CD4-positive, alpha-beta T cell treated with Interleukin-17A for 4 hours (primary cell): ENCODE measurements at places on chromosomes 6 and 20.

- DNase-seq: no peak
Observed at GRCh38 chr20:21019814-21020658, 86.1 kb downstream of the LINC00237 start.

DNA sequence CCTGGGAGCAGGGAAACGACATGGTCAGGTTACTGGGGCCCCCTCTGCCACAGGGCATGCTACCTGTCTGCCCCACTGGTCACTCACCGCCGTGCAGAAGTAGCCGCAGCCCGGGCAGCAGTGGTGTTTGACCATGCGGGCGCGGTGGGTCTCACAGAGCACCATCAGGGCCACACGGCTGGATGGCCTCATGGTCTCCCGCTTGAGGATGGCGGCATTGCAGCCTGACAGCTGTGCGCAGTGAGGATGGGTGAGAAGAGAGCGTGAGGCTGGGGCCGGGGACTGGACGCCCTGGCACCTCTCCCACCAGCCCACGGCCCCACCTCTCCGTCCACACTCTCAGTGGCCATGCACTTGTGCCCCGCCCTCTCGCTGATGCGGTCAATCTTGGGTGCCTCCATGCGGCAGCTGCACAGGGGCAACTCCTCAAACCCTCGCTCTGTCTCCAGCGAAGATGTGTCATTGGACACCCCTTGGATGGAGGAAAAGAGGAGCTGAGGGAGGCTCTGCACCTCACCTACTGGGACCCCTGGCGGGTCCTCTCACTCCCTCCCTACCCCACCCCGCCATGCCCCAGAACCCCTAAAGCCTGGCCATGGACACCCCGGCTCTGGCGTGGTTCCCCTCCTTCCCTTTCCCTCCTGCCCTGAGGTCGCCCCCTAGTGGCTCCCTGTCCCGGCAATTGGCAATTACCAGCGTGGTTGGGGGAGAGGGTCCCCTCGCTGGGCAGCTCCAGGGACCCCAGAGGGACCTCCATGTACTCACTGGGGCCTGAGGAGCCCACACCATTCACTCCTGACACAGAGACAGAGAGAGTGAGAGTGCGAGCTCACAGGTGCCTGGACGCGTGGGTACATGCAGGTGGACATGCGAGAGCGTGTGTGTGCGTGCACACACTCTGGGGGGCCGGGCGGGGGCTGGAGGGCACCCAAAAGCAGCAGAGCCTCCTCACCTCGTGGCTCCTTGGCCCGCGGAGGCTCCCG is 8.9 kb downstream of the EHMT2 start:
- peak; percentile 73 for DNase-seq

DNA sequence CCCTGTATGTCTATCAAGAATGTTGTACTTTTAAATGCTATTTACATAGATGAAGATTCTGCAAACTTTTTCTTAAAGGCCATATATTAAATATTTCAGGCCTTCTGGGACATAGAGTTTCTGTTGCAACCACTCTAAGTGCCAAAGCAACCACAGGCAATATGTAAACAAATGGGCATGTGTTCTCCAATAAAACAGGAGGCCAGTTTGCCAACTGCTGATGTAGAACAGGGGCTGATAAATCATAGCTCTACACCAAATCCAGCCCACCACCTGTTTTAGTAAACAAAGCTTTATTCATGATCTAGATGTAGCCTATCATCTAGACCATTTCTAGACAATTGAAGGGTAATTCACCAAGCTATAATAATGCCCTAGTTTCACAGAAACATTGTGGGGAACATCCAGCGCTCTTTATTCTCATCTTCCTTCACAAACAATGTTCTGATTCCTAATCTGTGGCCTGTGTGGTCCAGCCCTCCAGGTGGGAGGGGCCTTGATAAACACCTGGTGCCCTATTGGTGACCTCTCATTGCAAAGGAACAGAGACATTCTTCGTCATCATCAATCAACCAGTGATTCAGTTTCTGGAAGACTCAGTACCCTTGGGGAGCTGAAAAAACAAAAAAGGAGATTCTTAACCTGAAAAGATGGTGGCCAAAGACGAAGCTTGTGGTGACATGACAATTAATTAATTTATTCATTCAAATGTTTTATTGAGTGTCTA is 80.2 kb downstream of the PREP start:
- DNase-seq: no peak

- DNase-seq: no peak
Observed at GRCh38 chr6:63066055-63066704, 145.1 kb upstream of the FKBP1C start.

- DNase-seq: no peak
Observed at GRCh38 chr6:12097791-12098190, 85.7 kb downstream of the HIVEP1 start.

- DNase-seq: no peak
Observed at GRCh38 chr20:35299780-35300179, 7.6 kb upstream of the FAM83C start.

DNA sequence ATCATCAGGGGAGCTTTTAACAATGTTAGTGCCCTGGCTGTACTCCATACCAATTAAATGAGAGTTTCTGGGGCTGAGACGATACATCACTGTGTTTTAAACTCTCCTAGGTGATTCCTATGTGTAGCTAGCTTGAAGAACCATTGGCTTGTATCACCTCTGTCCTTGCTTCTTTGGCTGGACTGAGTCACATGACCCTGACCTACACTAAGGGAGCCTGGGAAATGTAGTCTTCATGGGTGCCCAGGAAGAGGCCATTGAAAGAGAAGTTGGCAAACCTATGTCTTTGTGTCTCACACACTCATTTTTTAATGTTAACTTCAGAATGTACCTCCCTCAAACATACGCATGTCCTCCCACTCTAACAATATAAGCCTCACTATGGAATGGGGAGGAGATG is 506.6 kb downstream of the DHX35 start:
- DNase-seq: no peak

DNA sequence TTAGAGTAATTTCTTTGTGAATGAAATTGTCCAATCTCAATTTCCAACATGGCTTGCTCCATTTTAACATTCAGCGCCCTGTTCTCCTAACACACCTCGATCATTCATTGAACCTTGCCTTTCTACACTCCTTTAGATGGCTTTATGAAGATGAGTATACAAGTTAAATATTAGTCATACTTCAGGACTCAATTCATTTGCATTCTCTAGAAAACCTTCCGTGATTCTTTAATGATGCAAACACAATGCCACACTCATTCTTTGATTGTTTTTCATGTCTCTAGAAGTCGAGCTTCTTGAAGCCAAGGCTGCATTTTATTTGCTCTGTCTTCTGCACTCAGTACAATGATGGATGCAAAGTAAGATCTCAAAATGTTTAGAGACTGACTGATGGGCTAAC is 641.2 kb downstream of the DOK5 start:
- no peak for DNase-seq

GRCh38 chr20:59008715-59009336 is 1.8 kb upstream of the CTSZ start:
- no peak for DNase-seq

DNA sequence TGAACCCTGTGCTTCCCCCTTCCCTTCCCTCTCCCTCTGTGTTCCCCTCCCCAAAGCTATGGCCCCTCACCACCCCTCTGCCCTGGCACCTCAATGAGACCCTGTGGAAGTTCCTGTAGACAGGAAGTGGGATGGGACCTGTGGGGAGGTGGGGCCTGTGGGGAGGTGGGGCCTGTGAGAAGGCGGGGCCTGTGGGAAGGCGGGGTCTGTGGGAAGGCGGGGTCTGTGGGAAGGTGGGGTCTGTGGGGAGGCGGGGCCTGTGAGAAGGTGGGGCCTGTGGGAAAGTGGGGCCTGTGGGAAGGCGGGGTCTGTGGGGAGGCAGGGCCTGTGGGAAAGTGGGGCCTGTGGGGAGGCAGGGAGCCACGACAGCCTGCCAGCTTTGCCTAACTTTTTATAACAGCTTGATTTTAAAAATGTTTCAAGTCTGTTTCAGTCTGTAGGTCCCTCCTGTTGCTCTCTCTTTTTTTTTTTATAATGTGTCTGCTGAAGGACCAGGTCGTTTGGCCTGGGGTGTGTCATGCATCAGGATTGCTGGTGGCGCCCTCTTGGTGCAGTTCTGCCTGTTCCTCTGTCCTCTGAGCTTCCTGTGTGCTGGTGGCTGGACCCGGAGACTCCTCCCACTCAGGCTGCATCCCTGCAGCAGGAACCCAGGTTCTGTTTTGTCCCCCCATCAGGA is 70.5 kb upstream of the SLCO4A1 start:
- DNase-seq: no peak

- no peak for DNase-seq
Observed at GRCh38 chr6:42527204-42527603, 36.6 kb upstream of the UBR2 start.

DNA sequence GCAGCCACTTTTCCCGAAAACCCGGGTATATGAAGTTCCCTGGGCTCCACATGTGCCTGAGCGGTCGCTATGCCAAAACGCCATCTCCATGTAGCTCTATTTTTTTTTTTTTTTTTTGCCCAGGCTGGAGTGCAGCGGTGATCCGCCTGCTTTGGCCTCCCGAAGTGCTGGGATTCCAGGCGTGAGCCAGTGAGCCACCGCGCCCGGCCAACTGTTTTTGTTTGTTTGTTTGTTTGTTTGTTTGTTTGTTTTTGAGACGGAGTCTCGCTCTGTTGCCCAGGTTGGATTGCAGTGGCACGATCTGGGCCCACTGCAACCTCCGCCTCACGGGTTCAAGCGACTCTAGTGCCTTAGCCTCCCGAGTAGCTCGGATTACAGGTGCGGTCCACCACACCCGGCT is 237.5 kb upstream of the IRAK1BP1 start:
- no peak for DNase-seq

DNA sequence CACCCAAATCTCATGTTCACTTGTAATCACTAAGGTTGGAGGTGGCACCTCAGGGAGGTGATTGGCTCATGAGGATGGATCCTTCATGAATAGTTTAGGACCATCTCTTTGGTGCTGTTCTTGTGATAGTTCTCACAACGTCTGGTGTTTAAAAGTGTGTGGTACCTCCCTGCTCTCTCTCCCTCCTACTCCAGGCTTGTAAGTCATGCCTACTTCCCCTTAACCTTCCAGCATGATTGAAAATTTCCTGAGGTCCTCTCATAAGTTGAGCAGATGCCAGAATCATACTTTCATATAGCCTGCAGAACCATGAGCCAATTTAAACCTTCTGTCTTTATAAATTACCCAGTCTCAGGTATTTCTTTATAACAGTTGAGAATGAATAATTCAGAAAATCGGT is 16.6 kb downstream of the HLA-A start:
- DNase-seq: no peak

DNA sequence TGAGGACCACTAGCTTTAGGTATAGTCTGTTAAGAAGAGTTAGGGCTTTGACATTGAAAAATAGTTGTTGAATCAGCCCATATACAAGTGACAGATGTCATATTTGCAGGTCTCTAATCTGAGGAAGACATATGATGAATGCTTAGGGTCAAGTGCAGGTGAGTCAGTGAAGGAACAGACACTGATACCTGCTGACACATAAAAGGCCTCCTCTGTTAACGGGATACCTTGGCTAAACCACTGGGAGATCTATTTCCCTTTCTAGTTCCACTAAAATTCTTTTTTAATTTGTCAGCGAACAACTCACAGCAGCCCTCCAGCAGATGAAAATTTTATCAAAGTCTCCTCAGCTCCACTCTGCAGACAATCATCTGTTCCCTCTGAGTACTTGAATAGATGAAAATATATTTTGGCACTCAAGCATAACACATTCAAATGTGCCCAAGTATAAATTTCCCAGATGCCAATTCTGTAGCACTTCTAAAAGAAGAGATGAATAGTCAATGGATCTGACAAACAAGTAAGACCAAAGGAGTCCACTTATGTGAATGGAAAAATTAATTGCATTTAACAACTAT is 154.0 kb downstream of the KIF16B start:
- DNase-seq: no peak

GRCh38 chr20:23636182-23636907 is 1.4 kb downstream of the CST3 start:
- DNase-seq: no peak

GRCh38 chr6:23446469-23446967 is 679.5 kb upstream of the NRSN1 start:
- DNase-seq: no peak

DNA sequence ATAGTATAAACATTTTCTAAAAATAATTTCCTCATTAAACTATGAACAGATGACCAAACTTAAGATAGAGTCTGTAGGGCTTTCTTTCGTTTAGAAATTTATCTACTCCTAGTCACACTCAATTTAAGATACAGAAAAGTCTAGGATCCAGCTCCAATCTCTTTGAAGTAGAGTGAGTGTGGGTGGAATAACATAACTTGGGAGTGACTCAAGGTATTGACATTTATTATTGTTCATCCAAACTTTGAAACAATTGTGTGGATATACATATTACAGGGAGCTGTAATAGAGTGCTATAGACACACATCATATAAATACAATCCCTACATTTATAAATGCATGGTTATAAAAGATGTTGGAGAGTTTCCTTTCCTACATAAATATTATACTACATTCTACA is 715.2 kb upstream of the MANEA start:
- DNase-seq: no peak

- DNase-seq: no peak
Observed at GRCh38 chr20:37111926-37112455, 16.2 kb upstream of the RBL1 start.
